ENCODE measurements at places on chromosomes 13 and 19. TPM values are rescaled to one million over a fixed set of nuclear protein-coding genes. Genes with fewer than 3 reads are reported as not detected.

Gene TLE6
- 5.8 TPM for total RNA-seq

Gene CGB5
- total RNA-seq, result 0.59 TPM

Gene TMEM150B
- not detected for total RNA-seq

Gene GTF3A
- 100 TPM for total RNA-seq

Gene IFNL1
- total RNA-seq, result not detected

Gene ZNF888
- not detected for total RNA-seq

Gene KCNC3
- total RNA-seq, result 1.5 TPM

Gene FOSB
- total RNA-seq, result 11.1 TPM

Gene SYNGR4
- total RNA-seq, result 6.0 TPM

Gene BRCA2
- 6.7 TPM for total RNA-seq

Gene PALM3
- 2.4 TPM for total RNA-seq

Measured in A549 treated with GW870086 at 1 μM for 4 hours (cell line).